ENCODE measurements at places on chromosomes 5 and 9.

GRCh38 chr9:4842213-4842612, 49.5 kb downstream of the RCL1 start:
- no peak for DNase-seq

GRCh38 chr5:65866837-65867521, 59.4 kb upstream of the ERBIN start:
- no peak for DNase-seq

DNA sequence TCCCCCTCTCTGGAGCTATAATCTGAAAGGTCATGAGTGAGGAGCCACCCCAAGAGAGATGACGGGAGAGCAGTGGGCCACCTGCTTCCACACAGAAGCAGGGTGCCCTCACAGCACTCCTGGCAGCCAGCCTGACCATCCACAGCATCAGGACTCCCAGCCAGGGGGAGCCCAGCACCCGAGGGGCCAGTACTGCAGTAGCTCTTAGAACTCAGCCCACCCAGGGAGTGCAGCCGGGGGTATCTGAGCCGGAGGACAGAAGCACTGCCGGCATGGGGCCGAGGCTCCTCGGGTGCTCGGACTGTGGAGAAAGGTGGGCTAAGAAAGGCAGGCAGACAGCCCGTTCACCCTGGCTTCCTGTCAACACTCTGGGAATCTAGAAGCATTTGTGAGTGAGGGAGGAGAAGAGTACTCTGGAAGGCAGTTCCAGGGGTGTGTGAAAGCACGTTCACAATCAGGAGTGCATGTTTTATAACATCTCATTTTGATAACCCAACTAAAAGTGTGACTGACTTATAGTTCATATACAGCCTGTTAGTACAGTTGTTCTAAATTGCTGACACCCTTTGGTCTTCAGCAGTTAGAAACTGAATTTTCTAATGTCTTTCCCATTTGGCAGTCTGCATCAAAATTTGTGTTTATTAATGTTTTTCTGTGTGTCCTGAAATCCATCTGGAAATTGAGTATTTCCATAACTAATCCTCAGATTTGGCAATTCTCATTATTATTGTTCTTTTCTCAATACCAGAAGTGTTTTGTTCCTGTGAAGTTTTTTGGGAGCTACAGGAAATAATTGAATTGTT, 25.9 kb upstream of the ASPN start:
- DNase-seq: no peak

DNA sequence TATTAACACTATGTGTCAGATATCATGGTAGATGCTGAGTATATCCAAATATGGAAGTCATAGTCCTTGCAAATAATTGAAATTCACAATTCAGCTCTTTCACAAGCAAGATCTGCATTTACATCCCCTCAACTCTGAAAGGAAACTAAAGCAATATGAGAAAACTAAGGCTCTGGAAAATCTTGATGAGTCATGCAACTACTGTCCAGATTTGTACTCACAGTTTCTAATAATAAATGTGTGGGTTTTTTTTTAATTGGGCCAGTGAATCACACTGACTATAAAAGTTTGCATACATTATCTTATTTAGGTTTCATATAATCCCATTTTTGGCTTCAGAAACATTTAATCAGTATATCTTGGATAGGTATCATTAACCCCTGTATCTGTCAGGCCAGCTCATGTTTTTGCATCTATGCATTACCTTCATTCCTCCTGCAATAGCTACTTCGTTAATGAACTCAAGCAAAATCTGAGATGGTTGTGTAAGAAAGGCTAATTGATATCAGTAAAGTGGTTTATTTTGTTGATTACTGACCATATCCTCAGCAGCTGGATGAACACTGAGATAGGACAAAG, 58.7 kb upstream of the PRR16 start:
- DNase-seq: no peak

DNA sequence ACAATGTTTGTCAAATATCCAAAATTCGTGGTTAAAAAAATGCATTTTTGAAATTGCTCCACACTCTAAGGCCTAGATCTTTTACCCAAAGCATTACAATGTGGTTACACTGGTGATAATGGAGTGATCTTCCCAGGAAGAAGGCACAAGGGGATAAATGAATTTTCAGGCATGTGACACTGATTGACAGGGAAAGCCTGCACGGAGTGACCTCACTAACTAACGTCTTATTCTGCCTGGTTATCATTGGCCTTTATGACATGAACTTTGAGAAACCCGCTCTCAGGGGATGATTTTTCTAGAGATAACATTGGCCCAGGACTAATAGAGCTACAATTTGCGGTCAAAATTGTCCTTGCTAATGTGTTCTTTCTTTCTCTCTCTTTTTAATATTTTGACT, 137.6 kb downstream of the PRKACG start:
- DNase-seq: no peak

DNA sequence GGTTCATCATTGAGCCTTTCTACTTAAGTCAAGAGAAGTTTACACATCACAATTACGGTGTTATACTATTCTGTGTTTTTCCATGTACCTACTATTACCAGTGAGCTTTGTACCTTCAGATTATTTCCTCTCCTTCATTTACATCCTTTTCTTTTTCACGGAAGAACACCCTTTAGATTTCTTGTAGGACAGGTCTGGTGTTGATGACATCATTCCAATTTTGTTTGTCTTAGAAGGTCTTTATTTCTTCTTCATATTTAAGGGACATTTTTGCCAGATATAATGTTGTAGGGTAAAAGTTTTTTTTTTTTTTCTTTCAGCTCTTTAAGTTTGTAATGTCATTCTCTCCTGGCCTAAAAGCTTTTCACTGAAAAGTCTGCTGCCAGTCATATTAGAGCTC, 637.1 kb upstream of the RIOK2 start:
- DNase-seq: no peak

DNA sequence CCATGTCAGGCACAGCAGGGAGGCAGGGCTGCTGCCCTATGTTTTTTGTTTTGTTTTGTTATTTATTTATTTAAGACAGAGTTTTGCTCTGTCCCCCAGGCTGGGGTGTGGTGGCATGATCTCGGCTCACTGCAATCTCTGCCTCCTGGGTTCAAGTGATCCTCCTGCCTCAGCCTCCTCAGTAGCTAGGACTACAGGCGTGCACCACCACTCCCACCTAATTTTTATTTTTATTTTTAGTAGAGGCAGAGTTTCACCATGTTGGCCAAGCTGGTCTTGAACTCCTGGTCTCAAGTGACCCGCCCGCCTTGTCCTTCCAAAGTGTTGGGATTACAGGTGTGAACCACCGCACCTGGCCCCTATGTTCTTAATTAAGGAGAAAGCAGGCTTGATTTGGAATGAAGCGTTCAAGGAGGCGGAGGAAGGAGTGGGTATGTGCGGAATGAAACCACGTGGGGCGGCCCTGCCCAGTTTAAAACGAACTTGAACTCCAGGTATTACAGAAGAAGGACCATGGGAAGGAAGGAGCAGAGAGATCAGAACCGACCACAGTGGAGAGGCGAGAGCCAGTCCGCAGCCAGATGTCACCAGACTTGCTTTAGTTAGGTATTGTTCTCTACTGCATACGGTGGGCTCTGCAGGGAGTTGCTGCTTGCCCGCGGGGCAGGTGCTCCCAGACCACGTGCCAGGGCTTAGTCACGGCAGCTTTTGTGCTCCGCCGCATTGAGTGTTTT, 34.9 kb upstream of the EPB41L4B start:
- DNase-seq: no peak

DNA sequence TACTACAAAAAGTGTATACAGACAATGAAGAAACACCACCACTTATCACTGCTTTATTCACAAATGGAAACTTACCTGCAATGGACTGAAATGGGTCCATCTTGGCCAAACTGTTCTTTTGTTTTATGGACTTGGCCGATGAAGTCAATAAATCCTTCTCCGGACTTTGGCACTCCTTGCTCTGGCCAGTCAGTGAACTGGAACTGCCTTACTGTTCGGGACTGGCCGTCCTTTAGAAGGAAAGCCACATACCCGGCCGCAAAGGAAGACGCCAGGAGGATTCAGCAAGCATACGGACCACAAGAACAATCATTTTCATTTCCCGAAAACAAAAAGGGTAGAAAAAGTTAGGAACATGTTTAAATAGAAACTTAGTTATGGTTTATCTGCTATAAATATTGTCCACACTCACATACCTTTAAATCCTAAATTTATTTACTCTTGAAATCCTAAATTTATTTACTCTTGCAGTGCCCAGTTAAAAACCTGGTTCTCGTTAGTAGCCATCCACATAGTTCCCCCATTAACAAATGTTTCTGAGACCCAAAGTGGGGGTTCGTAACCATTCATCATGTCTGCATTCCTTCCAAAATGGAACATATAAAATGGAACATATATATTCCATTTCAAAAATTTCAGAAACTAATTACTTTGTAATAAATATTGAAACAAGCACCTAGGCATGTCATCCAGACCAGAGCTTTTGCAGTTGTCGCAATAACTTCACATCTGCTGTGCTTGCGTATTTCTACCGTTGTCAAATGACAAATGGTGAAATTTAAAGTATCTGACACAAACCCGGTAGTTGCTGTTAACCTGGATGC, 532.1 kb upstream of the DMAC1 start:
- no peak for DNase-seq

GRCh38 chr5:67434466-67434865, 237.9 kb upstream of the CD180 start:
- DNase-seq: no peak

DNA sequence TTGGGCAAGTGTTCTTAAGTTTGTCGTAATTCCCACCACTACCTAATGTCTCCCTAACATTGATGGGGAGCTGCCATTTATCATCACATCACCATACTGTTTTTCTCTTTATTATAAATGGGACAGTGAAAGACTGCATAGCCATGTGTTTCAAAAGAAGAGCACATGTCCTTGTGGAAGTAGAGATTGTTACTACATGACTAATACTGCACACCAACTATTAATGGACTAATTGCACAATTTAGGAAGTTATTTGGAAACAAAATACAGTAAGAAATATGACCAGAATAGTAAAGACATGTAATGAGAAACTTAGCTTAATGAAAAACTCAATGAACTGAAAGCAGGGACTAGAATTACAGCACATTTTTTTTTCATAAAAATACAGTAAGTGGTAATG, 12.0 kb upstream of the ELOVL7 start:
- no peak for DNase-seq

- no peak for DNase-seq
Observed at GRCh38 chr9:84891924-84892323, 222.4 kb downstream of the NTRK2 start.

- DNase-seq: no peak
Observed at GRCh38 chr9:99863955-99864354, 42.3 kb downstream of the NR4A3 start.

GRCh38 chr5:134432174-134432573, 20.5 kb upstream of the CDKN2AIPNL start:
- DNase-seq: no peak

DNA sequence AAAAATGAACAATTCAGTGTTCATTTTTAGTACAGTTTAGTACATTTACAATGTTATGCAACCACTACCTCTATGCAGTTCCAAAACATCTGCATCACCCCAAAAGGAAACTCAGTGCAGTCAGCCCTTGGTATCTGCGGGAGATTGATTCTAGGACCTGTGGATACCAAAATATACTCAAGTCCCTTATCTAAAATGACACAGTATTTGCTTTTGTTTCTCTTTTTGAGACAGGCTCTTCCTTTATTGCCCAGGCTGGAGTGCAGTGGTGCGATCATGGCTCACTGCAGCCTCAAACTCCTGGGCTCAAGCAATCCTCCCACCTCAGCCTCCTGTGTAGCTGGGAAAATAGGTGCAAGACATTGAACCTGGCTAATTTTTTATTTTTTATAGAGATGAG, 114.0 kb downstream of the PIP5K1B start:
- no peak for DNase-seq

GRCh38 chr5:66232706-66233445, 88.8 kb downstream of the SREK1 start:
- DNase-seq: no peak

- DNase-seq: no peak
Observed at GRCh38 chr5:147410496-147411358, 99.1 kb downstream of the DPYSL3 start.

DNA sequence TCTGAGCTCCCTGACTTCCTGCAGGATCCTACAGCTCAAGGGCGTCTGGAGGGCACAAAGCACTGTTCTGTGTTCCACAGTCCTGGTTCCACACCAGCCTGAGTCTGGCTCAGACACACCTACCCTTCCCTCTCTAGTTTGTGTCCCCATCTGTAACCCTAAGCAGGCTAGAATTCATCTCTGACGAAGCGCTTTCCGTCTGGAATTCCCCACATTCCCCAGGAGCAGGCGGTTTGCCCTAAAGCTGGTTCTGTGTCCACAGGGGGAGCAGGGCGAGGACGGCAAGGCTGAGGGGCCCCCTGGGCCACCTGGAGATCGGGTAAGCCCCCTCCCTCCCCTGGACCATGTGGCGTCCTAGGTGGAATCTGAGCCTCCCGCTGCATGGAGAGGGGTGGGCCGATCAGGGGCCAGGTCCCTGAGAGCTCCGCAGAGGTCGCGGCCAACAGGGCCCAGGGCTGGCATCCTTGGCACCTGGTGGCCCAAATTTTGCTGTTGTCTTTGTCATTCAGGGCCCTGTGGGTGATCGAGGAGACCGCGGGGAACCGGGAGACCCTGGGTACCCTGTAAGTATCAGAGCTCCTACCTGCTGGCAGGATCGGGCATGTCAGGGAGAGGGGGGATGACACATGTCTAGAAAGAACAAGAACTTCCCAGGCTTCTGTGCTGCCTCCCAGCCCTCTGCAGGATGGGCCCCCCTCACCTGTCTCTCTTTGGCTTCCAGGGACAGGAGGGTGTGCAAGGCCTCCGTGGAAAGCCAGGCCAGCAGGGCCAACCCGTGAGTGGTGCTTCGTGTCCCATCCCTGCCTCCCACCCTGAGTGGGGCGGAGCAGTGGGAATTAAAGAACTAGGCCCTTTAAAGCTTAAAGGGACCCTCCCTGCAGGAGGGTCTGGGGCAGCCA, 34.5 kb upstream of the ORM1 start:
- DNase-seq: no peak

DNA sequence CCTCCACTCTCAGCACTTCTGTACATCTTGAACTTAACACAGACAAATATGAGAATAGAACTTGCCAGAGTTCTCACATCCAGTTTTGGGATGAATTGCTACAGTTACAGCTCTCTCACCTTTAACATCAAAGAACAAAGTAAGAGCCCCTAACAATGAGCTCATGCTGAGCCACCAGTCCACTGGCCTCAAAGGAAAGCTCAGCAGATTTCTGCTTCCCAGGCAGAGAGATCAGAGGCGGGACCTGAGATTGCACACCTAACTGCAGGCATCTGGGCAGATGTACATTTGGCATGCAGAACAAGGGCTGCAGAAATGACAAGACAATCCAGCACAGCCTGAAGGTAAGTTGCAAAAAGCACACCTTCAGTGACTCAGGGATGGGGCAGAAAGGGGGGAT, 300.9 kb downstream of the MRPS30 start:
- DNase-seq: no peak

- no peak for DNase-seq
Observed at GRCh38 chr5:177600508-177601018, 631 bp downstream of the B4GALT7 start.

GRCh38 chr9:14831074-14831473, 79.2 kb downstream of the FREM1 start:
- DNase-seq: no peak

- DNase-seq: no peak
Observed at GRCh38 chr5:140690376-140690932, 716 bp downstream of the HARS1 start.

GRCh38 chr9:87875831-87876545, 6.7 kb upstream of the SPATA31E1 start:
- no peak for DNase-seq

All from KG1 (cell line).